Activated T-cell treated with anti-CD3 and anti-CD28 coated beads for 48 hours (primary cell): ENCODE measurements at places on chromosomes 6 and 20.

DNA sequence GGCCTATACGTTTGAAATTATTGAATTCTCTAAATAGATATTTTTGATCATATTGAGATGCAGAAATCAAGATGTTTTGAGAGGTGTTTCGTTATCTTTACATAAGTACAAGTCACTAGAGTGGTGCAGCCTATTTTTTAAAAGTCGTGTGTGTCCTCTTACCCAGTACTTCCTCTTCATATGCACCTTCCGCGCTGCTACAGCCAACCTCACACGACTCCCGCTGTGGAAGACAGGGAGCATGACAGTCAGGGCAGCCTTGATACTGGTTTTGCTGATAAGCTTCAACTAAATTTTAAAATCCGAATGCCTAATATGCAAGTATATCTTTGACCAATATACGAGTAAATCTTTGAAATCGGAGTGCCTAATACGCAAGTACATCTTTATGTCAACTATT is 16.3 kb downstream of the ROS1 start:
- no peak for DNase-seq

DNA sequence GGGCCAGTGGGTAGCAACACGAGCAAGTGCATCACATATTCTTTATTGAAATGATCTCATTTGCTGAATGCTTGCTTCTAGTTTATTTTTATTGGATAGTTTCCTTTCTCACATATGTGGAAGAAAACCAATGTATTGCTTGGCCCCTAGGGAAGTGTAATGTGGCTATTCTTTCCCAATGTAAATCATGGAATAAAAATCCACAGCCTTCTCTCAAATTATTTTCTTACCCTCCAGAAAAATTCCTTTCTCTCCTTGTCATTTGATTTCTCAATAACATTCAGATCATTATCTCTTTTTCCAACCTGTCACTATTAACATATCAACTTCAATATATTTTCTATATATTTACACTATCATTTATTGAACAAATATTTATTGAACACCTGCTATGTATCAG is 51.9 kb upstream of the PTPRK start:
- no peak for DNase-seq

DNA sequence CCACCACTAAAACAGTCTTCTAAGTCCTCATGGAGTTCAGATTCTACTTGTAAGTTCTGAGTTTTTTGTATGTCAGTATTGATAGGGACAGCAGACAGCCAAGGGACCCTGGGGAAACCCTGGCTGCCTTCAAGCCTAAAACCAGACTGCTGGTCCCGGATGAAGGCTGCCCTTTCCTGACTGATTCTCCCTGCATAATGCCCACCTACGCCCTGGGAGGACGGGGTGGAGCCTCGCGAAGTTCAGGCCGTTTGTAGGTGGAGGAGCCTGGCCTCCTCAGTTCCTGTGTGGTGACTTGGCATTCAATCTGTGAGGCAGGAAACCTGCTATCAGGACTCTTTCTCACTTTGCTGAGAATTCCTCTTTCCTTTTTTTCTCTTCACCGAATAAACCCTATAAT is 120.3 kb upstream of the LGSN start:
- DNase-seq: no peak

DNA sequence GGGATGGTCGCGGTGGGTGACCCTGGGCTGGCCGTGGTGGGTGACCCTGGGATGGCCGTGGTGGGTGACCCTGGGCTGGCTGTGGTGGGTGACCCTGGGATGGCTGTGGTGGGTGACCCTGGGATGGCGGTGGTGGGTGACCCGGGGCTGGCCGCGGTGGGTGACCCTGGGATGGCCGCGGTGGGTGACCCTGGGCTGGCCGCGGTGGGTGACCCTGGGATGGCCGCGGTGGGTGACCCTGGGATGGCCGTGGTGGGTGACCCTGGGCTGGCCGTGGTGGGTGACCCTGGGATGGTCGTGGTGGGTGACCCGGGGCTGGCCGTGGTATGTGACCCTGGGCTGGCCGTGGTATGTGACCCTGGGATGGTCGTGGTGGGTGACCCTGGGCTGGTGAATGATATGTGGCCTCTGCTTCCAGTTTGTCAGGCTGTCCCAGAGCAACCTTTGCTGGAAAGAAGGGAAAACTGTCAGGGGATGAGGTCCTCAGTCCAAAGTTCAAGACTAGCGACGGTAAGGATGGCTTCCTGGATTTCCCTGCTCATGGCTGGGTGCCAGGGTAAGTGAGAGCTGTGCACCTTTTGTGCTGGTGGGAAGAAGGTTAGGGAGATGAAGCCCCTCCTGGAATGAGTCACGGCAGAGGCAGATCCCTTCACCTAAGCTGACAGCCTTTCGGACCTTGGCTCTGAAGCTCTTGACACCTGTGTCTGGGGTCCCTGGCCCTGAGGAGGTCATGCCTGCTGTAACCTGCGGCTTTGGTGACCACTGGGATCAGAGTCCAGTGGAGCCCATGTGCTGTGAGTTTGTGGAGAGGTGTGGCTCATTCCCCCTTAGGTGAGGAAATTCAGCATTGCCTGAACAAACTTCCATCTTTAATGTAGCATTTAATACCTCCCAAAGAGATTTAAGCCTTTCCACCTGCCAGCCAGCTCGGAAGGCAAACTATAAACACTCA is 19.1 kb upstream of the PCMTD2 start:
- DNase-seq: no peak

DNA sequence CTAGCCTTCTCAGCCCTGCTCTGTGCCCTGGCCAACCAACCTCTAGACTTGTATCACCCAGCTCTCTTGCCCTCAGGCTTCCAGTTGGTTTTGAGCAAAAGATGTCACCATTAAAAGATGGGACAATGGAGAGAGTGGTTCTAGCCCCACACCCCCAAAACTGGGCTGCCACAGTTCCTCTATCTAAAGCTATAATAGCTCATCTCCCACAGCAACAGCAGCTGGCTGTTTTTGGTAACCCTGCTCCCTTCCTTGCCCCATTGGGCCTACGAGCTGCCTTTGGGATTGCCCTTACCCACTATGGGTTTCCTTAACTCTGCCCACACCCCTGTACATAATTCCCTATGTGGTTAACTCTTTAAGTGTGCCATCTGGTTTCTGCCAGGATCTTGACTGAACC is 7.6 kb upstream of the SRSF3 start:
- DNase-seq: no peak

GRCh38 chr6:16471910-16472297 is 233.5 kb downstream of the GMPR start:
- no peak for DNase-seq

DNA sequence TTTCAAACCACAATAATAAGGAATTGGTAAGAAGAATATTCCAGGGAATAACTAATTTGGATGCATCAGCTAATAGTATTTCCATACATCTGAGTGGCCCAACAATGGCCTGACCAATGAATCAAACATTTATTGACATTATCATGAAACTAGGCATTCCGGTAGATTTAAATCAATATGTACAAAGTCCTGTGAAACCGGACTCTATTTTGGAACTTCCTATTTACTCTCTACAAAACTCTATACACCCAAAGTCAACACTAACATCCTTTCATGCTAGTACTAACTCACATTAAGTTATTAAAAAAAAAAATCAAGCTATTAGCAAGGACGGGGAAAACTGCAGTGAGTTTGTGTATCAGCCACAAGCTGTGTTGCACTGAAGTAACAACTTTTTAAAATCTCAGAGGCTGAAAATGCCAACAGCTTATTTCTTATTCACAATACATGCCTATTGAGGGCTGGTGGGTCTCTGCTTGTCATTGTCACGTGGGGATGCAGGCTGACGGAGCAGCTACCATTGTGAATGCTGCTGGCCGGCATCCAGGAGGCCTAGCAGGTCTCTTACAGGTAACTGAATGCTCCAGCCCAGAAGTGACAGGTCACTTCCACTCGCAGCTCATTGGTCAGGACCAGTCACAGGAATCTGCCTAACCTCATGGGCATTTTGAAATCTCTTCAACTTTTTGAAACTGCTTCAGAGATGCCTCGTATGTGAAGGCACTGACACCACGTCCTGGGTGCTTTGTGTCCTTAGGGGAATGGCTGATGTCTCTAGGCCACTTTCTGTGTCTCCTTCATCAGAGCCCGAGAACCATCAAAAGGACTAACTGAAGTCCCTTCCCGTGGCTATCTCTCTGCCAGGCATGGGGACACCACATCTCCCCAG is 76.3 kb downstream of the SLC22A23 start:
- DNase-seq: no peak

DNA sequence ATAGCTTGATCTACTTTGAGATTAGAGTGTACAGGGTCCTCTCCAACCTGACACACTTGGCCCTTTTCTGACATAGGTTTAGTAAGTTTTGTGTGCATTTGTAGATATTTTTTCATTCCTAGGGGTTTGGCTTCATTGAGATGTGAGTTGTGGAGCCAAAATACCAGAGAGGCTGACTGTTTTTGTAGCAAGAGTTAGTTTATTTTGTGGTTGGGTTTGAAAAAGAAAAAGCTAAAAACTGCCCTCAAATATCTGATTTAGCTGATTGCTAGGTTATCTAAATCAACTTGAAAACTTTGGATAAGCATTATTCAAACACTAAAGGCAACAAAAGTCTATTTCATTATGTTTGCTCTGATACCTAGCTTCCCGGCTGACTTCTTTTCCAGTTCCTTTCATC is 164.7 kb upstream of the CENPW start:
- no peak for DNase-seq

DNA sequence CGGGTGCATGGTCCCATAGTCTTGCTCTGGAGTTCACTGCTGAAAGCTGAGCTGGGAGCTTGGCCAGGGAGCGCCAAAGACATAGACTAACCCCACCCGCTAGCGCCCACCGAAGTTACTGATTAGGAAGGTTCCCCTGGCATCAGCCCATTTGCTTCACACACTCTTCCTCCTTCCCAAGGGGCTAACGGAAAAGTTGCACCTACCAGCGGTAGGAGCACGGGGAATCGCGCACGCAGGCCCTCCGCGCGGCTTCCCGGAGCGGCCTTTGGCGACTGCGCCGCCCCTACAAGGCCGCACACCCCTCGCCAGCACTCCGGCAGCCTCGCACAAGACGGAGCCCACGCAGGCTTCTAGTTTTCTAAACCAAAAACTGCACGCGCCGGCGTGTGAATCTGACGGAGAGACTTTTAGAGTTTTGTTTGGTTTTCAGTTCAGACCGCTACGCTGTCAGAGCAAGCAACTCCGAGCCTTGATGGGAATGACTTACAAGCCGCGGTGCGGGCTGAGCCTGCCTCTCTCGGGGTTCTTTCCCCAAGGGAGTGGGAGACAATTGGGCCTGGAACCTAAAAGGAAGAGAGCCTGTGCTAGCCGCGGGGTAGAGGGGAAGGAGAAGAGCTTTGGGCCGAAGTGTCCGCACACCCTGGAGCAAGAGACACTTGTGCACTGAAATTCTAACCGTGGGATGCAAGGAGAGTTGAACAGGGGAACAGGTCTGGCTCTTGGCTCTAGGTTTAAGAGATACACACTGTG is 891 bp upstream of the POU3F2 start:
- no peak for DNase-seq

- DNase-seq: no peak
Measured at GRCh38 chr6:16839631-16840179, 78.4 kb upstream of the ATXN1 start.

GRCh38 chr20:33002087-33002808 is 2.0 kb downstream of the SUN5 start:
- no peak for DNase-seq
